ENCODE measurements at places on chromosomes 7 and 10.

DNA sequence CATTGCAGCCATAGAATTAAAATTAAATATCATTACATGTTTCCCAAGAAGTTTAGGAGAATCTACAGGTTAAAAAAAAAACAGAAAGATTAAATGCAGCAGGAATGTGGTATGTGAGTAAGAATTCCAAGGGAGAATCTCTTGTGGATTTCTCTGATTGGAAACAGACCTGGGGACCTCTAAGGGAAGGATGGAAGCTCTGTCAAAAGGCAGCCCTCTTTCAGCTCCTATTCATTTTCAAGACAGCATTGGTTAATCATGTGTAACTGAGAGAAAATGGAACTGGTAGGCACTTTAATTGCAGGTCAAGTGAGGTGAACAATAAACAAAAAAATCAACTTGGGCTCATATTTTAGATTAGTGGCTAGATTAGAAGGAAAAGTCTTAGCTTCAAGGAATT is 81.4 kb upstream of the MTPN start:
- DNase-seq: no peak

- no peak for DNase-seq
Observed at GRCh38 chr7:36614959-36615358, 109.3 kb downstream of the AOAH start.

- DNase-seq: no peak
Observed at GRCh38 chr7:51601461-51601860, 284.9 kb upstream of the COBL start.

DNA sequence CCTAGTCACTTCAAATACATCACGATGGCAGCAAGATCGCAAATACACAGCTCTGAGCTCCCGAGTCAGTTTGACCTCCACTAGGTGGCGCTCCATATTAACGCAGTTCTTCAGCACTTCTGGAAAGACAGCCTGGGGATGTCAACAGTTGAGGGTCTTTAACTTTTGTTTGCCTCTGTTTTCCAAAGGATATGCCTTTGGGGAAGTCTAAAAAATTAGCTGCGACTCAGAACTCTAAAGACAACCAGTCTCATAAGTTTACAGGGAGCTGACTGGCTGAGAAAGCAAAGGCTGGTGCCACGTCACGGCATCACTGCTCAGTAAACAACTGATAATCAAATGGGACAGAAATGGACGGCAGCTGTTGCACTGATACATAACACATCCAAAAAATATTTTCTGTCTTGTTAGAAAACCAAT is 458.8 kb downstream of the SORCS1 start:
- DNase-seq: no peak

DNA sequence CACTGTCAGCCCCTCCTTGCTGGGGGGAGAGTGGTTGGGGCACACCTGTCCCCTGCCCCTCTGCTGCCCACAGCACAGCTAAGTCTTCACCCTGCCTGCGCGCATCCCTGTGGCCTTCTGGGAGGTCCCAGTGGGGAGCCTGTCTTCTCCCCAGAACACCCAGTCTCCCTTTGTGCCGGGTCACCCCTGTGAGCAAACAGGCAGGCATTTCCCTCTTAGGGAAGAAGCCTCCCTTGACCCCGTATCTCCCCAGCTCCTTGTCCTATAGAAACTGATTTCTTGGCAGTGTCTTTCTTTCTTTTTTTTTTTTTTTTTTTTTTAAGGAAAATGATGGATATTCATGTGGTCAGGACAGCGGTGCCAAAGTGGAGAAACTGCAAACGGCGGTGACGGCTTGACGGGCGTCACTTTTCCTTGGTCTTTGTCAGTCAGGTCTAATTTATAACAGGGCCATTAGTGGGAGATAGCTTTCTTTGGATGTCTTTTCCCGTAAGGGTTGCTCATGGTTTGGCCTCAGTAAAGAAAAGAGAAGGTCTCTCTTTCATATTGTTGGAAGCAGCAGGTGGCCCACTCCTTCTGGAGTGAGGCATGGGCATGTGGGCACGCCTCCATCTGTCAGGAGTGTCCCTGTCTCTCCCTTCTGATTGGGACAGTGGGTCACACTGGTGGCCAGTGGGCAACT is 115.3 kb downstream of the NKX6-2 start:
- DNase-seq: no peak

GRCh38 chr7:142420554-142421362 is 162.9 kb upstream of the PRSS58 start:
- no peak for DNase-seq

DNA sequence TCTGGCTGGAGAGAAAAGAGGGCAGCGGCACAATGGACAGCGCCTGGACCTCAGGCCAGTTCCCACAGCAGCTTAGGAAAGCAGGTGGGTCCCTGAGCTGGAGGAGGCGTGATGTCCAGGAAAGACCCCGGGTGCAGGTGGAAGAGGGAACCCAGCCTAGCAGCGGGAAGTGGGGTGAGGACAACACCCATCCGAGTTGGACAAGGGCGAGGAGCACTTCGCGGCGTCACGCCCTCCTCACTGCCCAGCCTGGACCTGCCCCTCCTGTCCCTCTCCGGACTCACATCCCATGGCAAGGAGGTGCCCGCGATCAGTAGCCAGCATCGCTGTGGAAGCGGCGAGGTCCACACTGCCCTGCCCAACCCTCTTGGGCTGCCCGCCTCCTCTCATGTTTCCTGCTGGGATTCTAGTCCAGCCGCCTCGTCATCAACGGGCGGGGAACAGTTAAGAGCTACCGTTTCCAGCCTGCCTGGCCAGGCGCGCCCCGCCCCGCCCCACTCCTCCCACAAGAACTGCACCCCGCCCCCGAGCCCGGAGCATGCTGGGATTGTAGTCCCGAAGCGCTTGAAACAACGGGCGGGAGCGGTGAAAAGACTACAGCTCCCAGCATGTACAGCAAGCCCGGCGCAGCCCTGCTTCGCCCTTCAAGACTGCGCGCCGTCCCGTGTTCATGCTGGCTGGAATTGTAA is 930.6 kb upstream of the ZNF722 start:
- DNase-seq: no peak

DNA sequence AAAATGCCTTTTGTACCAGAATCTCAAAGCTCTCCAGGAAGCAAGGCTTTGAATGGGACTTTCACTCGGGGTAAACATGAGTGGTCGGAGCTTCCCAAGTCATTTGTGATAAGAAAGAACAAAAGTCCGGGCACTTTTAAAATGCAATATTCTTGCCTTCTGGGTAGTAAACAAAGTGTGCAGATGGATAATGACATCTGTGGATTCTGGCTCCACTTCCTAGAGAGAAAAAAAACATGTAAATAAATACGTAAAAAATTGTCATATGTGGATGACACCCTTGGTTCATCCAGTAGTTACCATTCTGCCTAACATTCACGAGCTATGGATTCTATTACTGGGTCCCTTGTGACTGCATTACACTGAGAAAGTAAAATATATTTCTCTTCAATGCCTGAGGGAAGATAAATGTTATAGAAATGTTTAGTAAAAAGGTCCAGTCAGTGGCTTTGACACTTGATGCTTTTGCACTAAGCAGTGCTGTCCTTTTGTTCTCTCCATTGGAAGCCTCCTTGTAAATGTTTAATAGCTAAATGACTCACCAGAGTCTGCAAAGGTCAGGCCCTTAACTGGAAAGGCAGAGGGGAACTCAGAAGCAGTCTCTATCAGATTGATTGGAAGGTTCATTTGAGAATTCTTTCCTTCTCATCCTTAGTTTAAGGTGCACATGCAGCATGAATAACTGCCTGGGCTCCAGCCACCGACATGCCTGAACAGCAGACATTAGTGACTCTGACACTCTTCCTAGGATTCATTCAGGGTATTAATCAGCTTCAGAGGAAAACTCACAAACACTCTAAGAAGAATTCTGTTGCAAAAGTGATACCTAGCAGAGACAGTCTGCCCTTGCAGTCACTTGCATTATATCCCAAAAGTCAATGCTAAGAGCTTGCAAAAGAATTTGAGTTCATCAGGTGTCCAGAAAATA is 11.7 kb upstream of the EDRF1 start:
- DNase-seq: no peak

- DNase-seq: peak; percentile 43
Observed at GRCh38 chr7:39950473-39951225, 593 bp downstream of the CDK13 start.

- no peak for DNase-seq
Observed at GRCh38 chr7:29723599-29723998, 82.7 kb upstream of the WIPF3 start.

- no peak for DNase-seq
Observed at GRCh38 chr7:43891069-43891955, 15.1 kb downstream of the URGCP start.

DNA sequence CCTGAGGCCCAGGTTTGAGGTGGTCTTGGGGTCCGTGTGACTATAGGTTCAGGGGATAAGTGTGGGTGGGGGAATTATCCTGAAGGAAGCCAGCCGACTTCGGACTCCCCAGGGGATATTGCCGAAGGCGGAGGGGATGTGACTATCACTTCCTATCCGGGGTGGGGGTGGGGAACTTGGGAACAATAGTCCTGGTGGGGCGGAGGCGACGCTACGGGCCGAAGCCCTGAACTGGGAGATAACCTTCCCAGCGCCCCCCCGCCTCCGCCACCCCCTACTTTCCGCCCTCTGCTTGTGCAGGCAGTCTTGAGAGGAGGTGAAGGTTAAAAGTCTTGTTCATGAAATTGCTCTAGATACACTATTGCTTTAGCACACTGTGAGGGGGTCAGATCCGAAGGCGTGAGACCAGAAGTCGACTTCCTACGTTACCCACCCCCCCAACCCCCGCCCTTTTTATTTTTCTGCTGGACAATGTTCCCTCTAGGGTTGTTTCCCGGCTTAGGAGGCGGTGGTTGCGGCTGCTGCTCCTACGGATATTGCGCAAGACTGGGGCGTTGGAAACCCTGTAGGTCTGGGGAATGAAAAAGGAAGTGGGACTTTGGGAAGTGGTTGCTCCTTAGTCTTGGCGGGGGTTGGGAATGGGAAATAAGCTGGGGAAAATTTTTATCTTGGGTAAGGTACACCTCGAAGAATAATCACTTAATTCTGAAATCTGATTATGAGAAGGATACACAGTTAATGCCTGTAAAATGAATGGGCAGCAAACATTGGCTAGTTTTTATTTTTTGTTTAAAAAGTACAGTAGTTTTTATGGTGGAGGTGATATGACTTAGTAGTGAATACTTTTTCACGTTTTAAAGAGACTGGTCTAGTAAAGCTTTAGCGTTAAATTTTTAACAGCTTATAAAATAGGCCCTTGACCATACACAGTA is 1.5 kb downstream of the PTPN12 start:
- no peak for DNase-seq

DNA sequence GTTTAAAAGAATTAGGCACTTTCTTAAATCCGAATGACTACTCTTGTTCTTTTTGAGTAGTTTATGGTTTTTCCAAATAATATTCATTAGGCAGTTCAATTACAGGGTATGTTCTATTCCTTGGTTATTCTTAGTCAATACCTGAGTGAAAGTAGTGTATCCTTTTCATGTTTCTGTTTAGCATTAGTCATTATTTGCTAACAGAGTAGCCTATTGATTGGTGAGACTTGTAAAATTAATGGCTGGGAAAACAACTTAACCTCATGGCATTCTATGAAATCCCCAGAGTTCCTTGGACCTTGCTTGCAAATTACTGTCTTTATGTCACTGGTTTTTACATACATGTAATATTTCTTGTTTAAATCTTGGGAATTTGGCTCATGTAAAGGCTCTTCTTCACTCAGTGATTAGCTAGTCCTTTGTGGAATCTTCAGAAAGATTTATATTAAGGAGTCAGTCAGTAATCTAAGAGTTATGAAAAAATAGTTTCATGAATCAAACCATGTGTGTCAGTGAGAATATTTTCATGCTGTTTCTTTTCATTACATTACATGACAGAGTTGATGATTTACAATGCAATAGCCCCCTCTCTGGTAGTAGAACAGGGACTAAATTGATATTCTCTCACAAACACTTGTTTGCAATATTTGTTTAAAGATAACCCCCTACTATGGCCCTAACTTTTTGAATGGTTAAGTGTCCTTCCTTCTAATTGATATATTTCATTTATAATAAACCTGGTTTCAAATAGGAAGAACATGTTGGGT is 81.5 kb upstream of the LRRTM3 start:
- no peak for DNase-seq

GRCh38 chr7:82164410-82164809 is 279.2 kb downstream of the CACNA2D1 start:
- DNase-seq: no peak

GRCh38 chr7:40717242-40717641 is 582.4 kb downstream of the SUGCT start:
- no peak for DNase-seq

- no peak for DNase-seq
Observed at GRCh38 chr7:77181015-77181595, 18.5 kb downstream of the FGL2 start.

DNA sequence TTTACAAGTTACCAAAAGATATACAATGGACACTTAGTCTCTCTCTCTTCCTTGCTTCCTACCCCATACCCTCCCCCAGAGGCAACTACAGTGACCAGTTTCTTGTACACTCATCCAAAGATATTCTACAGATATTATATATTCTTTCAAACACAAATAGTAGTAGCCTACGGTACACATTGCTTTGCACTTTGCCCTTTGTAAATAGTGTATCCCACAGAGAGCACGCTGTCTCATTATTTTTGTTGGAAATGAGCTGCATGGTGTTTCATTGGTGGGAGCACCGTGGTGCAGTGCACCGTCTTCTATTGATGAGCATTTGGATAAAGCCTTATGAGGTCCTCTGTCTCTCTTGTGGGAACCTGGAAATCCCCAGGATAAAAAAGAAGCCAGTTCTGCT is 24.2 kb downstream of the STRA8 start:
- DNase-seq: no peak

DNA sequence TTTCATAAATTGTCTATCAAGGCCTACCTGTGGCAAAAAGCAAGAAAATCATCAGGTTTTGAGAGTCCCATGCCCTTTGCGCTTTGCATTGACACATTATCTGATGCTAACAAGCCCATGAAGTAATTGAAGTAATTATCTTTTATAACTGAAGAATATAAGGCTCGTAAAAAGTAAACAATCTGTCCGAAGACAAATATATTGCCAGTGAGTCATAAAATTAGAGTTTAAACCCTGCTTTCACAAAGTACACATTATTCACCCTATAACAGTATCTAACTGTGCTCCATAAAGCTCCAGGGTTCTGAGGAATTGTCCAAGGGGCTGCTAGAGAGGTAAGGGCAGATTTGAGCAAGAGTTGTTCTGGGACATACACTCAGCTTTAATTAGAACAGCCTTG is 102.3 kb upstream of the PPP1R3A start:
- DNase-seq: no peak

DNA sequence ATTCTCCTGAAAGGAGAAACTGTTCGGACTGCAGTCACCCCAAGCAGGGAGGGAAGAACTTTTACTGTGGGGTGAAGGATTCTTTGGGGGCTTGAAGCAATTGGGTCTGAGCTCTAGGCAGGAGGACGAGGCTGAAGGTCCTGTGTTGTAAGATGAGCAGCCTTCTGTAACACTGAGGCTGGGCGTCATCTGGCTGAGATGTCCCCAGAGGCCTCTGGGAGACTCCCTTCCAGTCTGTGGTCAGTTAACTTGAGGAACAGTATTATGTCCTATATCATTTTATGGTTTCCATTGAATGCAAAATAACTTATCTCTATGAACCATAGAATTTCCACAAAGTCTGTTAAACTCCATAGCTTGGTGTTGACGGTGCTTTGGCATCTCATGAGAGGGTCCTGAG is 26.3 kb downstream of the FIGNL1 start:
- no peak for DNase-seq

GRCh38 chr10:132328738-132329137 is 3.3 kb upstream of the LRRC27 start:
- DNase-seq: no peak

GRCh38 chr7:78127009-78127408 is 328.4 kb downstream of the PHTF2 start:
- no peak for DNase-seq

- no peak for DNase-seq
Observed at GRCh38 chr7:150722431-150722931, 6.1 kb downstream of the GIMAP1 start.

Data from stimulated activated CD4-positive, alpha-beta T cell treated with anti-CD3 and anti-CD28 coated beads, Interleukin-1b, Interleukin-23, amount 100 ng/mL, for 4 hours (primary cell).